ENCODE measurements at places on chromosomes 11 and 22.

DNA sequence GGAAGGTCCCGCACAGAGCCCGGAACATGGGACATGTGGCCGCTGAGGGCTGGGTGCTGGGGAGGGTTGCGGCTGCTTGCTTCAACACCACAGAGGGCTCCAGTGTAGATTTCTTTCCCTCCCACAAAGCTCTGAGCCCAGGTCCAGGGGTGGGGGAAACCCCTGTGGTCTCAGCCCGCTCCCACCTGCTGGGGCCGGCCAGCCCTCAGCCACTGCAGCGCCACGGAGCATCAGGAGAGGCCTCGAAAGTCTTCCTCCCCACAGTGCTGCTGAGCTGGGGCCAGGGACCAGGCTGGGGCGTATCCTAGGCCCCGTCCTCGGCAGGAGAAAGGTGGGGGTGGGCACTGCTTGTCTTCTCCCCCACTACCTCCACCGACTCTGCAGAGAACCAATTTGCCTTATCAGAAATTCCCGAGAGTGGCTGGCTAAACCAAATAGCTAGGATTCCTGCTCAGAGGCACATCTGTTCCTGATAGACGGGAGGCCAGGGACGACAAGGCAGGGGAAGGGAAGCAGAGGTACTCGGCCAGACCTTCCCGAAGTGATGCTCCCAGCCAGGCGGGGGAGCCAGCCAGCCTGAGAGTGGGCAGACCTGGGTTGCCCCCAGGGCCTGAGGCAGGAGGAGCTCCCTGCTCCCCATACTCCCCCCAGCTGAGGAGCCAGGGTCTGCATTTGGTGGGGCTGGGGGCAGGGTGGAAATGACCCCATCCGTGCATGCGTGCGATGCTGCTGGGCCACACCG lies 18.7 kb downstream of the IGF2 start:
- no peak for DNase-seq

DNA sequence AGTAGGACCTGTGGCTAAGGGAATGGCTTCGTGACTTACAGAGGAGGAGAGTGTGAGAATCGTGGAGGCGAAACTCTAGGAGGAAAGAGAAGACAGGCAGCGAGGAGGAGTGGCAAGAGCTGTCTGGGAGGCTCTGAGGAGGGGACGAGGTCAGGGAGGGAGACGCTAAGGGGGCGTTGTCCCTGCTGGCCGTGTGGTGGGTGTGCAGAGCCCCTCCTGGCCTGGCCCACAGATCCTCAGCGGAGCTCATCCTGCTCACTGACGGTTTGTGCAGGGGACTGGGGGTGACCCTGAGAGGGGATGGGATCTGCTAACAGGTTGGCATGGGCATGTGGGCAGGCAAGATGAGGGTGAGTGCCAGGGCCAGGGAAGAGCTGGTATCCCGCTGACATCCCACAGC lies 56.5 kb upstream of the PRR5 start:
- DNase-seq = no peak

DNA sequence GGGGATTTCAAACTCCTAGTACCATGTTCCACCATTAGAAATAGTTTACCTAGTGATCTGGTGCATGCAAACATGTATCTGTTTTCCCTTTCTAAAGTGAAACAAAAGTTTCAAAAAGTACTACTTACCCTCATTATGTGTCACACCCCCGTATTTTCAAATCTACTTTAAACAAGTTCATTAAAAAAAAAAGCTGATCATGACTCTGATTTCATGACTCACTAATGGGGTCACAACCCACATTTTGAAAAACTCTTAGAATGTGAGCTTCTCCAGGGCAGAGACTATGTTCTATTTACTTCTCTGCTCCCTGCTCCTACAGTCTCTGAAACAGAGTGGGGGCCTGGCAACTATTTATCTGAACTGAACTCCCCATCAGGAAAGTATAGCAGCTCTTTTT lies 18.2 kb downstream of the CHRM1 start:
- DNase-seq = no peak

DNA sequence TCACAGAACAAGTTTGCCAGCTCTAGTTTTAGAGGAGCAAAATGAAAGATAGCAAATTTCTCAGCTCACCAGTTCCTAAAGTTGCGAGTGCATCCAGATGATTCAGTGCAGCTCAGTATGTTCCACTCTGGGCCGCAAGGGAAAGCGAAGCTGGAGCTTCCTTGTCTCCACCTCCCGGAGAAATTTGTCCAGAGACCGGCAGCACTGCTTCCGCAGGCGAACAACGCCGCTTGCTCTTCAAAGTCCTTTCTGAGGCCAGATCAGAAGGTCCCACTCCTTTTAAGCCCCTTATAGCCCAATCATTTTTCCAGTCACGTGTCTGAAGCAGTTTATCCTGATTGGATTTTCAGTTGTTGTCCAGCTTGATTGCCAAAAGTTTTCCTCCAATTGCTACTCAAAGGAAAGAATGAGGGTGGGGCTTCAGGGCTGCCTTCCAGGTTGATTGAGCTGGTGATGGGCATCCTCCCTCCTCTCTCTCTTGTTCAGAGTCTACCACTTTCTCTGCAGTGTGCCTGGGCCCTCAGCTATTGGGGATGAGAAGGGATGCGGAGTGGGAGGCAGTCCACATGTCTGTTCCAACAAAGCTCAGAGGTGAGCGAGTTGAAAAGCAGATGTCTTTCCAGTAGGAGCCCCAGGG lies at the start of gene ZNF280A:
ZNF280A (minus strand) TSS at position 251 of the 637 bp plus-strand sequence. CDS start 4,640 bp downstream, outside the sequence.
- DNase-seq = no peak

DNA sequence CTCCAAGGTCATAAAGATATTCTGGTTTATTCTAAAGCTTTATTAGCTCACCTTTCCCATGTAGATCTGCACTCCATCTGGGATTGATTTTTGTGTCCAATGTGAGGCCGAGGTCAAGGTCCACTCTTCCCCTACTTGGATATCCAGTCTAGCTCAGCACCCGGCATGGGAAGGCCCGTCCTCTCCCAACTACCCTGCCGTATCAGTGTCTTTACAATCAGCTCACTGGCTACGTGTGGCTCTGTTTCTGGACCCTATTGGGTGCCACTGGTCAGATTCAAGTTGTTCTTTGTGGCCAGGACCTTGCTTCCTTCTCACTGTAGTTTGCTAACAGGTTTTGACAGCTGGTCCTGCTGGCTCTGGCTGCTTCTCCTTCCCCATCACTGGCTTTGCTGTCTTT lies 30.9 kb downstream of the KCNQ1OT1 start:
- no peak for DNase-seq

GRCh38 chr22:49297286-49297870 lies 530.3 kb downstream of the BRD1 start:
- DNase-seq = no peak
